Right kidney (tissue), 9 donors: ENCODE measurements at places on chromosomes 11 and 22.

DNA sequence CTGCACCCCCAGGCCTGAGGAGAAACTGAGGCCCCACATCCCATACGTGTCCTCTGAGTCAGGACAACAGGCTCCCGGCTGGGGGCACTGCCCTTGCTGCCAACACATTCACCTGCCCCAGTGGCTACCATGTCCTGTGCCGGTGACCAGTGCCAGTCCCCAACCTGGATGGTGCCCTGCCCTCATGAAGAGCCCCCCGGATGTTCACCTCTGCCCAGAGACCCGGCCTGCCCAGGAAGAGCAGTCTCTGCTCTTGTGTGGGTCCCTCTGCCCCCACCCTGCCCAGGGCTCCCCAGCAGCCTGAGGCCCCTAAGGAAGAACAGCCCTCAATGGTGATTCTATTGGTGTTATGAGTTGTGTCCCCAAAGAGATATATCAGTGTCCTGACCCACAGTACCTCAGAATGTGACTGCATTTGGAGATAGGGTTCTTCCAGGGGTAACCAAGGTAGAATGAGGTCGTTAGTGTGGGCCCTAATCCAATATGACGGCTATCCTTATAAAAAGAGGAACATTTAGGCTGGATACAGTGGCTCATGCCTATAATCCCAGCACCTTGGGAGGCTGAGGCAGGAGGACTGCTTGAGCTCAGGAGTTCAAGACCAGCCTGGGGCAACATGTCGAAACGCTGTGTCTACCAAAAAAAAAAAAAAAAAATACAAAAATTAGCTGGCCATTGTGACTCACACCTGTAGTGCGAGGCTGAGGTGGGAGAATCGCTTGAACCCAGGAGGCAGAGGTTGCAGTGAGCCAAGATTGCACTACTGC lies 13.2 kb upstream of the DGCR8 start:
- no peak for DNase-seq

DNA sequence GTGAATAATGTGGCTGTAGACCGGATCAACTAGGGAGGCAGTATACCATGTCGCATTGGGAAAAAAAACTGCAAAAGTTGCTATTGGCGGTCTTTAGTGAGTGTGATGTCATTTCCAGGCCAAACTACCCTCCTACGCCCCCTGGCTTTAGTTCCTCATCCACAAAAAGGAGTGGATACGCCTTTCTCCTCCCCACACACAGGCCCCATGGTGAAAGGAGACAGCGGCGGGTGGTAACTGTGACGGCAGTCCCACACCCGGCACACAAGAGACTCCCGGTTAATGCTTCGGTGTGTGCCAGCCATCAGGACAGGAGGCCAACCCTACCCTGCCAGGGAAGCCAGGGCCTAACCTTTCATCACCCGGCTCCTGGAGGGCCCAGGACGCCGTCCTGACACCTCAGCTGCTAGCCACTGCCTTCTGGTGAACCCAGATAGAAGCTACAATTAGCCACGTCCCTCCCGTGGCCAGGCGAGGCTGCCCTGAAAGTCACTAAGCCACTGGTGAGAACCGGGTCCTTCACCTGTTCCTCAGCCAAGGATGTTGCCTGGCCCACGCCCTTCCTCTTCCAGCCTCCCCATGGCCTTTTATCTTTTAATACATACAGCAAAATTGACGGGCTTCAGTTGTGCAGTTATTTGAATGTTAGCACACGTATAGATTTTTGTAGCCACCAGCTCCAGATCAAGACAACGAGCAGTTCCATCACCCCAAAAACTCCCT lies 10.8 kb downstream of the TP53I11 start:
- DNase-seq, result no peak

- DNase-seq, result peak; percentile 98
Measured at GRCh38 chr11:118251858-118252652, at the start of gene MPZL3. TSS of gene MPZL3 (minus strand) at chr11:118252365. CDS start at chr11:118252294, 71 bp downstream.

- no peak for DNase-seq
Measured at GRCh38 chr22:37599153-37599552, 9.5 kb upstream of the GGA1 start.

DNA sequence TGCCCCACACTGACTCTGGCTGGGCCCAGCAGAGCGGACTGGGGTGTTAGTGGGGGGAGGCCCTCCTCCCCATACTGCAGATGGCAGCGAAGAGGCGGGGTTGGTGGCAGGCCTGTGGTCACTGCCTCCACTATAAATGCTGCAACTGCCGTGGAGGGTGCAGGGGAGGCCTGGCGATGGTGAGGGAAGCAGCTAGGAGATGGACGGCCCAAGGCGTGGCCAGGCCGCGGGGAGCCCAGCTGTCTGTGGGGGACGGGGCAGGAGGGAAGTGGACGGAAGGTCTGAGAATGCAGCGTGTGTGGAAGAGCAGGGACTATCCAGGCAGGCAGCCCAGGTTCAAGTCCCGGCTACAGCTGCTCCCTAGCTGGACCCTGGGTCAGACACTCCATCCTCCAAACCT lies 18.3 kb downstream of the DNAL4 start:
- no peak for DNase-seq

- DNase-seq, result no peak
Measured at GRCh38 chr11:41984023-41984422, 524.6 kb upstream of the LRRC4C start.

- no peak for DNase-seq
Measured at GRCh38 chr11:113647856-113648255, 58.3 kb downstream of the TMPRSS5 start.

DNA sequence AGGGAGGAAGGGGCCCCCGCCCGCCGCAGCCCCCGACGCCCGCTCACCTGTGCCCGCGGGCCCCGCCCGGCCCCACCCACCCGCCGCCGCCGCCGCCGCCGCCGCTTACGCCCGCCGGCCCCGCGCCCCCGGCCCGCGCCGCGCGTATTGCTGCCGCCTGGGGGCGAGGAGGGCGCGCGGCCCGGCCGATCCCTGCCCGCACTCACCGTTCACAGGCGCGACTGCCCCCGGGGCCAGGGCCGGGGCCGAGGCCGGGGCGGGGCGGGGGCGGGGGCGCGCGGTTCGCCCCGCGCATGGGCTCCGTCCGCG lies 212 bp downstream of the HRAS start:
- no peak for DNase-seq

DNA sequence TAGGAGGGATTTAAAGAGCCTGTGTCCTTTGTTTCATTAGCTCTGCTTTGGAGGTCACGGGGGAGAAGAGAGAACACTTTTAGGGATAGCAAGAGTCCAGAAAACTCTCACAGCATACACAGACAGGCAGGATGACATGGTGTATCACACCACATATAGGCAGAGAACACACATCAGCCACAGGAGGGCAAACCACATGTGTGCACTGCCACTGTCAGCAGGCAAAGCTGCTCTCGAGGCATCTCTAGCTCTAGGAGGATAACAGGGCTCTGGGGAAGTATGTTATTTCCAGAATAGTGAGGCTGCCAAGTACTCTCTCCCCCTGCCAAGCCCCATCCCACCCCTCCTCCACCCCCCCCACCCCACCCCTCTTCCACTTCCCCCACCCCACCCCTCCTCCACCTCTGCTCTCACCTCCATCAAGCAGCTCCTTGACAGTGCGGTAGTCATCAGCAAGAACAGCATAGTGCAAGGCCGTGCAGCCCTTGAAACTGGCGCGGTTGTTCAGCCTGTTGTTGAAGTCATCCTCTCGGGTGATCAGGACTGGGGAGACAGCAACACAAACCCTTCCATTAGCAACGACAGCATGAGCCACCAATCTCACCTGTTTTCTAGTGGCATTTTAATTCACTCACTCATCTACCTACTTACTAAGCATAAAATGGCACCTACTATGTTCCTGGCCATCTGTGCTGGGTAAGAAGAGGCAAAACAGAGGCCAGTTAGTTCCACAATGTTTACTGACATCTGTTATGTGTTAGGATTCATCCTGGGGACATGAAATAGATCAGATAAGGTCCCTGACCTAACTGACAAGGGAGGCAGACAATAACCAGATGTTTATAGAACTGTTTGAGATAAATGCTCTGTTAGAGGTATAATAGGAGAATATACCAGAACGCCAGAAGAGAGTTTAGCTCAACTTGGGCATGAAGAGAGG lies 75.6 kb downstream of the CLPB start:
- DNase-seq, result no peak

GRCh38 chr11:46279126-46280099 lies 2.0 kb downstream of the CREB3L1 start:
- peak; percentile 47 for DNase-seq

GRCh38 chr11:130523166-130523565 lies 74.7 kb downstream of the ADAMTS15 start:
- DNase-seq, result no peak

- no peak for DNase-seq
Measured at GRCh38 chr22:37726241-37726887, 29.5 kb downstream of the TRIOBP start.

DNA sequence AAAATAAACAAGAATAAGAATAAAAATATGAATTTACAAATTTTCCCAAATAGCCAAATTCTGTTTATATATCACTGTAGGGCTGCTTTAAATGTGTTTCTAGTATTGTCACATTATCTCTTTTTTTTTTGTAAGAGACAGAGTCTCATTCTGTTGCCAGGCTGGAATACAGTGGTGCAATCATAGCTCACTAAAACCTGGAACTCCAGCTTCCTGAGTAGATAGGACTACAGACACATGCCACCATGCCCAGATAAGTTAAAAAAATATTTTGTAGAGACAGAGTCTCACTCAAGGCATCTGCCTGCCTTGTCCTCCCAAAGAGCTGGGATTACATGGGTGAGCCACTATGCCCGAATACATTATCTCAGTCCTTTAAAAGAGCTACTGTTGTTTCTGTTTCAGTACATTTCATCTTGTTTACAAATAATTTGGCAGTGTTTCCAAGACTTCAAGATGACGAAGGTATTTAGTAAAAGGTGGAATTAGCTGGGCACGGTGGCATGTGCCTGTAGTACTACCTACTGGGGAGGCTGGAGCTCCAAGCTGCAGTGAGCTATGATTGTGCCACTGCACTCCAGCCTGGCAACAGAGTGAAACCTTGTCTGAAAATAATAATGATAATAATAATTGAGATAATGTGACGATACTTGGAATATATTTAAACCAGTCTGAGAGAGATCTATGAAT lies 6.0 kb downstream of the FOLH1 start:
- no peak for DNase-seq

DNA sequence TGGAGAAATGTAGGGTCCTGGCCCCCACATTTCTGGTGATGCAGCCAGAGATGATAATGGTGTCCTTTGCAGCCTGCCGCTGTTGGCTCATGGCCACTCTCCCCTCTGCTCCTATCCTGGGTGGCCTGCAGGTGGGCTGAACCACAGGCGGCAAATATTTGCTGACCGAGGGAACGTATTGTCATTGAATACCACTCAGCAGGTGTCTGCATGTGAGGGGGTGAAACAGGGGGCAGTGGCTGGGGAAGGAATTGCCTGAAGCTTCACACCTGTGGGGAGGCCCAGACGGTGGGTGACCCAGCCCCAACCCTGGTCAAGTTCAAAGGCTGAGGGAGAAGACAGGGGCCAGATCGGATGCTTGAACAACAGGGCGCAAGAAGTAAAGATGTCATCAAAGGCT lies 73.3 kb upstream of the WNT11 start:
- no peak for DNase-seq

DNA sequence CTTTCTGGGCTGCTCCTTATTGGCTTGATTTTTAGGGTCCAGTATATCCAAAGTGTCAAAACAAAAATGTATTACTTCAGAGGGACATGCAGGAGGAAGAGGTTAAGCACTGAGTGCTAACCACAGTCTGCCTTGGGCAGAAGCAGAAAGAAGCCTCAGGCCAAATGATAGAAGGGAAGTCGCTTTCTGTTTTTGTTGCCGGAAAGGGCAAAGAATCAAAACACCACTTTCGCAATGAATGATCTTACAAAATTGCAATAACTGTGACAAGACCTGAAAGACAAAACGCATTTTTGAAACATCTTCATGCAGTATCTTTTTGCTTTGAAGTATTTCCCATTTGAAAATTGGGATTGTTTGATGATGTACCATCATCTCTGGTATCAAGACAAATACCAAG lies 70.1 kb upstream of the PICALM start:
- DNase-seq, result no peak

- DNase-seq, result peak; percentile 58
Measured at GRCh38 chr11:77065878-77066228, 918 bp upstream of the CAPN5 start.

DNA sequence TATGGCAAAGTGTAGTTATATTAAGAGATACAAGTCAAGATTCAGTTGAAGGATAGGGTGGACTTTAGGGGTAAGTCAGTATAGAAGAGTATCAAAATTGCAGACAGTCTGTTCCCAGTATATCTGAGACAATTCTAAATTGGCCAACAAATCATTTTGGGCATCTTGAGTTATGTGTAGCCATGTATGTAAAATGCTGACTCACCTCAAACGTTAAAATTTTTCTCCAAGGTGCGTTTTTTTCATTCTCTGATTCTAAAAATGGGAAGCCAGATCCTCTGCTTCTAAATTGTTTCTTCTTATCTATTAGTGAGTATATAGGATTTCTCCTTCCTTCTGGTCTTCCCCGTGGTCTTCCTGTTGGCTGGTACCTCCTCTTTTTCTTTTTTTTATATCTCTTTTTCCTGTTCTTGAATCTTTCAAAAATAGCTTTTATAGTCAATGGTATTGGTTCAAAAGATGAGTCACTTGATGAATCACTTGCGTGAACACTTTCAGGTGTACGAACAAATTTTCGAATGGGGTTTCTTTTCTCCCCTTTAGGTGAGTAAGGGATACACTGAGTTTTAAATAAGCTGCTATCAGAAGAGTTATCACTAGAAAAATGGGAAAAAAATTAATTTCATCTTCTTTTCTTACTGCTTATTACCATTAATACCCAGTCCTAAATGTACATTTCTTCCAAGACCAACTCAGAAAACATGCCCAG lies 3.2 kb downstream of the TAF1D start:
- DNase-seq, result no peak

DNA sequence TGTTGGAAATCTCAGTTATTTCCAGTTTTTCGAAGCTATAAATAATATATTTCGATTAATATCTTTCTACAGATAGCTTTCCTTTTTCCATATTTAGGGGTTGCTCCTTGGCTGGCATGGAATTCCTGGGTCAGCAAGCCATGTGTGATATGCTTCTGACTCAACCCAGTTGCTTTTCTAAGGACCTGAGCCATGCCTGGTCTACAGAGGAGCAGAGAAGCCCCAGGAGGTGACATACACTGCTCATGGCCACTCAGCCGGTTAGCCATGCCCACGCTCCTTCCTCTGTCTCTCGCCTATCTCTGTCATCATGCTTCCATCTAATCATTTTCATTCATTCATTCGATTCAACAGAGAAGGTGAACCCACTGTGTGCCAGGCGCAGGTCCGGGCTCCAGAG lies 23.2 kb upstream of the PDGFB start:
- DNase-seq, result no peak

GRCh38 chr11:3133261-3134217 lies 31.6 kb downstream of the OSBPL5 start:
- DNase-seq, result no peak

DNA sequence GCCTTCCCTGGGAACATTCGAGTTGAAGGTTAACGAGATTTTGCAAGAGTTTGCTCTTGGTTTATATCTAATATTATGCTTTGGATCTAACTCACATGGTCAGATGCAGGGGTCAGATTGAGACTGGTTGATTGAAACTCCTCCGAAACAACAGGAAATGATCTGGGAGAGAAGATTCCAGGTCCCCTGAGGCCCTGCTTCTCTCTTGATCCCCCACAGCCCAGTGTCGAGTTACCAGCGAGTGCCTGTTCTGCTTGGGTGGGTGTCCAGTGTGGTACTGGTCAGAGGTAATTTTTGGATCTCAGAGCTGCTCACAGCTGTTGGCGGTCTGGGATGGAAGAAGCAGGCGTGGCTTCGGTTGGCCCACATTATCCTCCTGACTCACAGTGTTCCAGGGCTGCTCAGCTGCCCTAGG lies 9.2 kb downstream of the FBLN1 start:
- DNase-seq, result peak; percentile 59

- DNase-seq, result no peak
Measured at GRCh38 chr11:70104419-70104818, 26.3 kb downstream of the ANO1 start.
